NCI-H1092 treated with DMSO at 0.1 percent for 48 hours (cell line): ENCODE measurements at places on chromosomes 4 and X.

DNA sequence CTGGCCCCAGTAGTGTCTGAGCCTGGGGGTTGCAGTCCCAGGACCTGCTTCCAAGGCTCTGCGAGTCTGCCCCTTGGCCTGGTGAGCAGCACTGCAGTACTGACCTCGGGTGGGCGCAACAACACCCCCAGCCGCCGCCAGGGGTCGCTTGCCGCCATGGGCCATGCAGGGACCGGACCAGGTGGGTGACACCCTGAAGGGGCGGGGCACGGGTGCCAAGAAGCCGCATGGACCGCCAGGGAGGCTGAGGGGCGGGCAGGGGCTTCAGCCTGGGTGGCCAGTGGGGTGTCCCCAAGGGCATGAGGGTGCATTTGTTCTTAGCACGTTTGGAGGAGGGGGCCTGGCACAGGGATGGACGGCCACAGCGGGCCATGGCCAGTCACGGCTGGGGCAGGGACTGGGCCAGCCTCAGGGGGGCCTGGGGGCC is 25.0 kb downstream of the TACC3 start:
- DNase-seq: peak; percentile 57

- no peak for DNase-seq
These were observed 172.8 kb downstream of the FBXW7 start for GRCh38 chr4:152363086-152363485.

DNA sequence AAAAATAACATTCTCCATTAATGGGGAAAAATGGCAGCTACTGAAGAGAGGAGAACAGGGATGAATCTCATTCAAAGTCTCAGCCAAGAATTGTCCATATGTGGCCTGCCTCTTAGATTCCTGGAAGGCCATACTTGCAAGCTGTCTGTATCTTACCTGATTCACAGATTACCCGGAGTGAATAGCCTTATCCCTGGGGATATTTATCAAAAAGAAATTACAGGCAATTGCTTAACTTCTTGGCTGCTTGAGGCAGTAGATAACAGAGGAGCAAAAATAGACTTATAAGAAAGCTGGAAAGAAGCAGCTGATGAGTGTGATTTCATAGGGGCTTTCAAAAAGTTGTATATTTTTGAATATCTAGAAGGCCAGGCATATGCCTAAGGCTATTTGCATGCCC is 68.8 kb upstream of the PPP1R2C start:
- DNase-seq: no peak

GRCh38 chr4:137530176-137530575 is 2.1 kb downstream of the PCDH18 start:
- DNase-seq: no peak

DNA sequence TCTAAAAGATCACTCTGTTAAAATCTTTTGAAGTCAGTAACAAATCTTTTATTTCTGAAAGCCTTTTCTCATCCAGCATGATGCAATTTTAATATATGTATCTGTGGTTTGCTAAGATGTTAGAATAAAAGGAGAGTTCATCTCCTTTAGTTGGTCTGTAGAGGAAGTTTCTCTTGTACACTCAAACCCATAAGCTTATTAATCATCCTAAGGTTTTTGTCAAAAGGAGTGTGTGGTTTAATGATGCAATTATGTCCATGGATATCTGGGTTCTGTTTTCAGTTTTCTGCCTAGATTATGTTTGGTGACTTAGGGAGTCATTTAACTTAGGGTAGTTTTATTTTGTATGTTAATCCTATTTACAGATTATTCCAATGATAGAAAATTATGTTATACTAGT is 52.1 kb upstream of the NDST4 start:
- no peak for DNase-seq

DNA sequence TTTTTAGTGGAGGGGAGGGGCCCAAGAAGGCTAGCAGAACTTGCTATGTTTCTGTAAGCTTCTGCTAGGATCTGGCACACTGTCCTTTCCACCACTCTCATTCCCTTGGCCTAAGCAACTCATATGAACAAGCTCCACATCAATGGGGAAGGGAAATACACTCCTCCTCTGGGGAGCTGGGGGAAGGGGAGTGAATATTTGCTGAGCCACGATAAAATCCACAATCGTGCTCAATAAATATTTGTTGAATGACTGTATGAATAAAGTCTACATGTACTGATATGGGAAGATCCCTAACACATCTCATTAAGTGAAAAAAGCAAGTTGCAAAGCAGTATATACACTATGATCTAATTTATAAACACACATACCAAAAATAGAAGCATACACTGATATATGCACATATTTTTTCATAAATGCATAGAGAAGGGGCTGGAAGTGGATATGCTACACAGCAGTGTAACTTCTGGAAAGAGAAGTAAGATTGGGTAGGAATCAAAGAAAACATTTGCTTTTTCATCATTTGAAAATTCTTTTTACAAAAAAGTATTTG is 95.8 kb upstream of the EFHC2 start:
- no peak for DNase-seq

- DNase-seq: no peak
These were observed 2.9 kb downstream of the AR start for GRCh38 chrX:67546496-67547423.

DNA sequence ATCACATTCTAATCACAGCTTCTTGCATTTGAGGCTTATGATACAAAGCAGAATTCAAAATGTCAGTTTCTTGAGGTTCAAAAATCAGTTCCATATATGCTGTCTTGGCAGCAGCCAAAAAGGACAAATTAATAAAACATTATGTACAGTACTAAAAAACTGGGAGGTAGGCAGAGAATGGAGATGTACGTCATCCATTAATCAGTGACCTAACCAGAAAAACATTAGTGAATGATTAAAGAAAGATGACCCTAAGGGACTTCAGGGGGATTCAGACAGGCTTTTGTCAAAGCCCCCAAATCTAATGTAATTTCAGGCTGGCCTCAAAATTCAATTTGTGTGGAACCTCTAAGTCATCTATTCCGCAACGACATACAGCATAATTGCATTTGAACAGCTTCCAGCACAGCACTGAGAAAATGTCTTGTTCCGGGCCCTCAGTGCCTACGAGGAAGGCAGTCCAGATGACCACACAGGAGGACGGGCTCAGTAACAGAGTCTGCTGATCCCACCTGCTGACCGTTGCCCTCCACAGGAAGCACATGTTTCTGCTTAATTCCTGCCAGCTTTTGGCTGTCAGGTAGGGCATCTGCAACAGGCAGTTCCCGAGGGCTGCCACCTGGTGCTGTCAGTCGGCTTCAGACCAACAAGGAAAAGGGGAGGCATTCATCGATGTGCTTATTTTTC is 83.8 kb upstream of the HHIP start:
- no peak for DNase-seq

GRCh38 chr4:186134257-186134656 is 29.8 kb downstream of the FAM149A start:
- no peak for DNase-seq

DNA sequence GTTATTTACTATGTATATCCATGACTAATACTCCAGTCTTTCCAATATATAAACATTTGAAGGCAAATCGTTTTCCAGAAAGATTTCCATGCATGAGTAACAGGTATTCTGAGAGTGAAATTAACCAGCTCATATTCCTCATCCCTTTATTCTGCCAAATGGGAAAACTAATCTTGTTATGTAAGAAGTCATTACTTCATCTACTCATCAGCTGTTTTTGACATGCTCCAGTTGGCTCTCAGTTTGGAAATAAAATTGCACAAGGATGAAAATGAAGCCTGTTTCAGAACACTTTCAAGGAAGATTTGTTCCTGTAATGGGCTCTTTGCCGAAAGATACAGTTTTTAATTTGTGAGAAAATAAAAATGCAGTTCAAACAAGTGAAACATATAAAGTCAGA is 121.9 kb downstream of the KCTD8 start:
- DNase-seq: no peak

GRCh38 chr4:189098932-189099696 is 841.6 kb upstream of the FRG1 start:
- DNase-seq: peak; percentile 93

GRCh38 chr4:15653864-15654592 is 1.1 kb downstream of the FBXL5 start:
- peak; percentile 20 for DNase-seq

- DNase-seq: no peak
These were observed 345.7 kb upstream of the HS3ST1 start for GRCh38 chr4:11774346-11774745.

GRCh38 chrX:153857348-153857903 is 27.1 kb upstream of the PDZD4 start:
- no peak for DNase-seq

DNA sequence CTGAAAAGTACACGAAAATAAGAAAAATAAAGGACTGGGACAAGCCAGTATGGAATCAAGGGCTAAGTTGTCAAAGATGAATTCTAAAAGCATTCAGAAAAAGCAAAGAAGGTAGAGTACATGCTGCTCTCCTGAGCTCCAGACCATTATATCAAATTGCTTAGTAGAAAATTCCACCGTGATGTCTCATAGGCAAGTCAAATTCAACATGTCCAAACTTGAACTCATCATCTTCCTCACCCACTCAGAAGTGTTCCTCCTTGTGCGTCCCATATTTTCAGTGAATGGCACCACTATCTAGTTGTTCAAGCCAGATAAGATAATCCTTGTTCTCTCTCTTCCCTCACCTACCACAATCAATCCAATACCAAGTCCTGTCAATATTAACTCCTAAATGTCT is 37.5 kb upstream of the IL13RA2 start:
- no peak for DNase-seq

DNA sequence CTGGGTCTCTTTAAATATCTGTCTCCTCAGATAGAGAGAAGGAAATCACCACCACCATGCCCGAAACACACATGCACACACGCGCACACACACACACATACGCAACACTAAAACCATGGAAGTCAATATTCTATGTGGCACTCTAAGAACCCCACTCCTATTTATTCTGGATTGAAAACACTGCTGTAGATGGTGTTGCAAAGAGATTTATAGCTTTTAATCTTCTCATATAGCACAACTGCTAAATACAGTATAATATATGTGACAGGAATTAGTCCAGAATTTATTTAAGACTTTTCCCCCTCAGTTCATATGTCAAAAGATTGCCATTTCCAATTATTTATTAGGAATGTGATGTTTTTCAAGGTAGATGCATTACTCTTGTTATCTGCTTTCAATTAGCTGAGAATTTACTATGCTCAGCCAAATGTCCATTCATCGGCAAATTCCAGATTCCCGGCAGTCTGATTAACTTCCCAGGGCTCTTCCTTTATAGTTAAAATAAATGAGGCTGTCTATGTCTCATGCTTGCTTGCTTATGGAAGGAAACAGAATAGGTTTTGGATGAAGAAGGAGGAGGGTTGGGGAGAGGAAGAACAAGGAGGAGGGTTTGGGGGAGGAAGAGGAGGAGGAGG is 115.4 kb upstream of the NDP start:
- DNase-seq: no peak

GRCh38 chr4:36310216-36310615 is 28.8 kb downstream of the DTHD1 start:
- DNase-seq: no peak

GRCh38 chr4:28313729-28314713 is 1453.4 kb downstream of the STIM2 start:
- DNase-seq: peak; percentile 35

- DNase-seq: no peak
These were observed 67.2 kb upstream of the PPP3CA start for GRCh38 chr4:101414496-101414895.

GRCh38 chr4:98921292-98921691 is 7.6 kb downstream of the EIF4E start:
- no peak for DNase-seq

- DNase-seq: no peak
These were observed 68.8 kb downstream of the MAML3 start for GRCh38 chr4:140085062-140085622.

DNA sequence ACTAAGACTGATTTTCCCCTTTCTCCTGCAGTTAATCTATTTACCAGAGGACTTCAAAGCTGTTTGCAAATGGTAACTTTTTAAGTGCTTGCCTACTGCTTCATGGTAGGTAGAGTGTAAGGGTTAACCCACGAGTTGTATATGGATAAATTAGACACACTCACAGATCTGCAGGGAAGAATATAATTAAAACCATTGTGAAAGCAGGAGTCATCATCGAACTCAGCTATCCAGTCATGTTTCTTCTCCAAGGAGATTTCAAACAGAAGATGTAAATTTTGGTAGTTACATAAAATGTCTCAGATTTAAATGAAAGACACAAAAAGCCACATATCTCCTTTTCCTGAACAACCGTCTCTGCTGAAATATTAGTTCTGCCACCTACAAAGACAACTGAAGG is 549 bp upstream of the XG start:
- no peak for DNase-seq

GRCh38 chr4:152063621-152064240 is 302.9 kb upstream of the GATB start:
- peak; percentile 55 for DNase-seq

- peak; percentile 49 for DNase-seq
These were observed 155.8 kb downstream of the PPP3CA start for GRCh38 chr4:101191302-101192098.

DNA sequence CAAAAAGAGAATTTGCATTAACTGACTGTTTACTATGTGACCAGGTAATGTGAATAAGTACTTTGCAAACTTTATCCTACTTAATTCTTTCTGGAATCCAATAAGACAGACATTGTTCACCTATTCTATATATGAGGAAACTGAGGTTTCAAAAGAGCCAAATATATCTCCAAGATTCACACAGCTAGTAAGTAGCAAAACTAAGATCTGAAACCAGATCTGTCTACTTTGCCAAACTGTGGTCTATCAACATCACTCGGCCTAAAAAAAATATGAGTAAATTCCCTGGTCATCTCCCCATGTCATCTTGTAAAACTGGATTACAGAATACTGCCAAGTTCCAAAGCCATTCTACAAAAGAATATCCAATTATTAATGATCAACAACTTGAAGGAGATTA is 52.8 kb downstream of the ANAPC10 start:
- no peak for DNase-seq

DNA sequence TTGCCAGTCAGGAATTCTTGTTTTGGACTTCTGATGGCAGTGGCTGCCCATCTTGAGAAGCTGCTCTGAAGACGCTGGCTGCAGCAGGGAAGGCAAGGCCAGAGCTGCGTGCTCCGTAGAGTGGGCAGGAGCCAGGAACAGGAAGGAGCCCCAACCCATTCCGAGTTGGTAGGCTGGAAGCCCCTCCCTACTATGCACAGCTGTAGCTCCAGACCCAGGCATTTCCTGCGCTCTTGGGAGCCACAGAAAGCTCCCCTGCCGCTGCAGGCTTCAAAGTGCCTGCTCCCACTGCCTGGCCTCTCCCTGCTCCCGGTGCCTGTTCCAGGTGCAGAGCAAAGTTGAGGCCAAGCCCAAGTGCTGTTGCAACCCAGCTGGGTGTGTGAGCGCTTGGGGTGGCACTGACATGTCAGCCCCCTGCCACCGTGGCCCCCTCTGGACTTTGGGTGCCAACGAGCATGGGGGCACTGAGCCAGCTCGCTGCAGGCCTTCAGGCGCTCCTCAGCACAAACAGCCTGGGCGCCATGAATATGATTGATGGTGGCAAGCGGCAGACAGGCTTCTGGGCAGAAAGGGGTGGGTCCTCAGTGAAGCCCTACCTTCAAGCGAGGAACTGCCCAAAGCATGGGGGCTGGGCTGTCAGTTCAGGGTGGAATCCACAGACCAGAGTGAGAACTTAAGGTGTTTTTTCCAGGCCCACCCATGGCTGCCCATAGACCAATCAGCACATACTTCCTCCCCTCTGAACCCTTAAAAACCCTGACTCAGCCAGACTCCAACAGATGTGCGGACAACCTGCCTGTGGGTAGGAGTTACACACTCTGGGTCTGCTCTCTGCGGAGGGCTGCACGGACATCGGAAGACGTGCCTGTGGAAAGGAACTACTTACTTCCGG is 677.2 kb upstream of the INTU start:
- no peak for DNase-seq

GRCh38 chr4:68259191-68259590 is 13.7 kb upstream of the TMPRSS11B start:
- no peak for DNase-seq

GRCh38 chrX:120797188-120797851 is 78.3 kb downstream of the CT47B1 start:
- DNase-seq: no peak
